Stimulated activated CD4-positive, alpha-beta T cell treated with anti-CD3 and anti-CD28 coated beads, Interleukin-1b, Interleukin-23, amount 100 ng/mL, for 4 hours (primary cell): ENCODE measurements at places on chromosomes 2 and 18.

GRCh38 chr2:16680304-16680703, 14.7 kb upstream of the CYRIA start:
- no peak for DNase-seq

DNA sequence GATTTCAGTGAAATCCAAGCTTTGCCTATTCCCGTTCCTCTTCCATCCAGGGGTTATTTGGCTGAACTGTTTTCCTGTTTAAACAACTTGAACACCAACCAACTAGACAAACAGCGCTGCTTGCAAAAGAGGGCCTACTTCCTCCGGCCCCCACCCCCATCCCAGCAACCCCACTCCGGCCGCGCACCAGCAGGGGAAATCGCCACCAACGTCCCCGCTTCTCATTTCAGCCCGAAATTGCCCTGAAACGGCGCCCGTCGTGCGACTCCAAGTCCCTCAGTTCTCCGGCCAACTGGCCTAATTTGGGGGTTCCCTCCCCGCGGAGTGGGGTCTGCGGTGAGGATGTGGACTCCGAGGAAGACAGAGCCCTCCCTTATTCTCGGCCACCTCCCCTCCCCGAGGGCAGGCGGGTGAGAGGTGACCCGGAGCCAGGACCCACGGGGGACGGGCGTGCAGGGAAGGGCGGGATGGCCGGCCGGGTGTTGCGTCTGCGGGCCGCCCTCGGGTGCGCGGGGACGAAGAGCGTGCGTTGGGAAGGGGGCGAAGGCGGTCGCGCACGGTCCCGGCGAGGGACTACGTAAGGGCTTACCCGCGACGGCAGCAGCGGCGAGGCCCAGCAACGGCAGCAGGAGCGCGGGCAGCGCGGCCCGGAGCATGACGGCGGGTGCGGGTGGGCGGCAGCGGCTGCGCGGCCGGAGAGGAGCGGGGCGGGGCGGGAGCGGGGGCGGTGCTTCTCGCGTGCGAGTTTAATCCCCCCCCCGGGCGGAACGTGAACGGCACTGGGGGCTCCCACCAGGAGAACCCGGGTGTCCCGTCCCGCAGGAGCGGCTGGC, at the start of gene CD302:
Gene CD302, minus strand, starts transcription at position 666 of the 833 bp plus-strand sequence. Its CDS starts 10 bp downstream, at position 656.
- DNase-seq, result peak; percentile 33

DNA sequence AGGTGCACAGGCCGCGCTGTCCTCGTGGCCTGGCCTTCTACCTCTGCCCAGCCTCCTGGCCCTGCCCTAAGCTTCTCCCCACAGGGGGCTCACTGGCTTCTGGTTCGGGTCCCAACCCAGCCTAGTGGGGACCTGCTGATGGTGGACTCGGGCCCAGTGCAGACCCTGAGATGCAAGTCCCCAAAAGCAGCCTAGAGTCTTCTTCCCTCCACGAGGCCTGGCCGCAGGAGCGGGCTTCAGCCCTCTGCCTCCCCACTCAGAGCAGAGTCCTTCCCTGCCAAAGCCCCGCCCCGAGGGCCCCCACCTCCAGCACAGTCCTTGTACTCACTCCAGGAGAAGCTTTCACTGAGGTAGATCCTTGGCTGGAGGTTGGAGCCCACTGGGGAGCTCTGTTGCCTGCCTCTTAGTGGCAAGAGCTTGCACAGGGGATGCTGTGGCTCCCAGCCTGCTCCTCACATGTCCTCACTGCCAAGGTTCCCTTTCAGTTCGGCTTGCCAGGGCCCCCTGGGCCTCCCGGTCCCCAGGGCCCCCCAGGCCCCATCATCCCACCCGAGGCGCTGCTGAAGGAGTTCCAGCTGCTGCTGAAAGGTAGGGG, 3.6 kb downstream of the ERFE start:
- DNase-seq, result no peak

DNA sequence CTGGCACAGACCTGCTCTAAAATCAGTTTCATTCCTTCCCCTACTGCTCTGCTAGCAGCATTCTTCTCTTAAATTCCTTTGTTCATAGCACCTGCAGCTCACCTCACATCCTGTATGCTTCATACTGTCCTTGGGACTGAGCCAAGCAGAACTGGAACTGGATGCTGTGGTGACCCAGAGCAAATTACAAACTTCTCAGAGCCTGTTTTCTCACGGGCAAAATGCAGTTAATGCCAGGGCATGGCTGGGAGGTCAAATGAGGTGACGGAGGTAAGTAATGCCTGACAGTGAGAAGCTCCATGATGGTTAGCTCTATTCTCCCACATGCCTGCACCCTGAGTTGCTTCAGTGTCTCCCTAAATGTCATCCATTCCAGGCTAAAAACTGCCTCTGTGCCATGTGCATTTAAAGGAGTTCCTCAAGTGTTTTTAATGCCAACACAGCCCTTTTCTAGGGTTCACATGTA, 29.7 kb downstream of the C2orf42 start:
- DNase-seq, result no peak

- no peak for DNase-seq
These were observed 2.5 kb upstream of the CDH7 start for GRCh38 chr18:65748321-65748720.

DNA sequence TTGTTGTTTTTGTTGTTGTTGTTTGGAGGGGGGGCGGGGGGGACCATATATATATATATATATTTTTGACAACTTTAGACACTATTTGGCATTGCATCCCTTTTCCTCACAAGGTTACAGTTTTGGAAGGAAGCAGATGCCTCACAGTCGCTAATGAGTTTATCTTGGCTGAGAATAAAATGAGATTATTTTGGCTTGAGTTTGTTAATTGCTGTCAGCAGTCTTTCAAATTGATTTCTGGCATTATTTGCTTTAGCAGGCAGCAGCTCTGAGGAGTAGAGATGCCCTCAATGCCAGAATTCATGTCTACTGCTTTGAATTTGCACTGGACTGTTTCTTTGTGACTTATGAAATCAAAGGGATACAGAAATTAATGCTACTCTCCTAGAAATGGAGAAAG, 595.2 kb upstream of the HNMT start:
- DNase-seq, result no peak

- no peak for DNase-seq
These were observed 71.3 kb downstream of the SOX11 start for GRCh38 chr2:5763531-5763930.

- no peak for DNase-seq
These were observed 253.9 kb downstream of the OSR1 start for GRCh38 chr2:19104503-19104902.

DNA sequence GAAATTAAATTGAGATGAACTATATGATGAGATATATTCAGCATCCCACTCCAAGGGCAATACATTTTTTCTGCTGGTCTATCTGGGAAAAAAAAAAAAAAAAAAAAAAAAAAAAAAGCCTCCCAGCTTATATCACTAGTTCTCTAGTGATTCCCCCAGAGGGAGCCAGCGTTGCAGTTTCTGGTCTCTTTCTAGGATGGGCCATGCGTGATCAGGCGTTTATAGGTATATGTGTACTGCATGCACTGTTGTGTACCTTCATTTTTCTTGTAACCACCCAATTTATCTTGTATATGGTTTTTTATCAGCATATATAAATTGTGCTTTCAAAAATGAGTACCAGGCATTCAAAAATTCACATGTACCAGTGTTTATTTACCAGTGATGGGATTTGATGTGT, 35.1 kb downstream of the DCDC2C start:
- DNase-seq, result no peak

DNA sequence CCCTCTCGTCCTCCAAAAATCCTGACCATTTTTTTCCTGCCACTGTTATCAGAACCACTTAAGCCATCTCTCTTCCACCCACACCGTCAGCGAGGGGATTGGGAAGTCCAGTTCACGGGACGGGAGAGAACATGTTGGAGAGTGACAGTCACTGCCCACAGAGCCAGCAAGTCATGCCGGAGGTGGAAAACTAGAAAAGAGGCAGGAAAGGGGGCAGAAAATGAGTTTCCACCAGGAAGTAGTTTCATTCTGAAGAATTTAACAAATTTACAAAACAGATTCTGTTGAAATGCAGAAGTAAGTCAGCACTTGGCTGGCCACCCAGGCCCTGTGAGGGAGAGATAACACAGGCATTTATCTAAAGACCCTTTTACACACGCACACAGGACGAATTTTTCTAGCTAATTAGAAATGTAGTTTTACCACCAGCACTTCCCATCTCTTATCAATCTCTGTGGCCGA, 431.3 kb downstream of the TSN start:
- DNase-seq, result no peak

- DNase-seq, result no peak
These were observed 492.9 kb upstream of the ZEB2 start for GRCh38 chr2:145012806-145013205.

DNA sequence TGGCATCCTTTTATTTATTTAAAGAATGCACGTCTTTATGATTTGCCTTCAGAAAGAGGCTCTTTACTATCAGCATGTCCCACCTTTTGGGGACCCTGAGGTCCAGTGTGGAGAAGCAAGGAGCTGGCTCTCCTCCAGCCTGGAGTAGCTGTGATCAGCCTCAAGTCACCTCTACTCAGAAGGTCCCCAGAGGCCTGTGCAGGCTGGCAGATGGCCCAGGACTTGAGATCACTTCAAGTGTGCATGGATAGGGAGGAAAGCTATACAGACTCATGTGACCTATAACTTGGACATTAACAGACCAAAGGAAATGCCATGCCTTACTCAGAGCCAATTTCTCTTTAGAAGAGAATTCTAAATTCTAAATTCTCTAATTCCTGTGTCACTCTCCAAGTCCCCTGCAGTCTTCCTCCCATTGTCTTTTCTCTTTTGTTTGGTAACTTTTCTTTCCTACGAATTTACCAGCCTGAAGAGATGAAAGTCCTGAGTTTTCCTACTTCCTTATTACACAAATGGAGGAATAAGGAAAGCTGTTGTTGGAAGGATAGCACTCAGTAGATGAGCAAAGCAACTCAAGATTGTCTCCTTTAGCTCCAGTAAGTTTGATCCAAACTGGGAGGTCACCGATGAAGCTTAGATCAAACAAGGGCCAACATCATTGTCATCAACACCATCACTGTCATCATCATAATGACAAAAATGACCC, 163.9 kb downstream of the GFPT1 start:
- DNase-seq, result no peak

DNA sequence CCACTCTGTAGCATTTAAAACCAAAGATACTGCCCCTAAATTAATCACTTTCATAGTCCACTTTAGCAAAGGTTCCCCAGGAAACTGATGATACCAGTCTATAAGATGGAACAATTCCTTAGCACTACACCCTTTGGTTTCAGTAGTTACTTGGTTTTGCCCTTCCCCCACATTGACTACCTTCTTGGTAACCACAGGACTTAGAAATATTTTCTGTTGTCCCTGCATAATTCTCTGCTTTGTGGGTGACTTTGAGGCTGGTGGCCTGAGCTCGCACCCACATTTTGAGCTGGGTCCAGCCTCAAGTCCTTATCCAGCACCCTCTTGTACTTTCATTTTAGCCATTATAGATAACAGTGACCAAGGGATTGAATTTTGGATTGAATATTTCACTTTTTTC, 23.1 kb downstream of the ELP2 start:
- no peak for DNase-seq

DNA sequence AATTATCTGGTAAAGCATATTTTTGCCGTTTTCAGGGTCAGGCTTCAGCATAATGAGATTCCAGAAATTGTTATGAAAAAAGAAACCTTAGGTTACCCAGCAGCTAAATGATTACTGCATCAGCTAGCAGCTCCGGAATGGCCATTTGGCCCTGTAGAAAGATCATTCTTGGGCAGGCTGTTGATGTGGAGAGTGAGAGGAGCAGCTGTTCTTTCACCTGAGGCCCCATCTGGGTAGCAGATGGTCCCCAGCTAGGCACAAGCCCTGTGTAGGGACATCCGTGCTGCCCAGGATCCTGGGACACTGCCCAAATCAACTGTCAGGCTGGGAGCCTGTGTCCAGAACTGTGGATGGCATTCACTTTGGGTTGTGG, 61.8 kb downstream of the NEDD4L start:
- no peak for DNase-seq

DNA sequence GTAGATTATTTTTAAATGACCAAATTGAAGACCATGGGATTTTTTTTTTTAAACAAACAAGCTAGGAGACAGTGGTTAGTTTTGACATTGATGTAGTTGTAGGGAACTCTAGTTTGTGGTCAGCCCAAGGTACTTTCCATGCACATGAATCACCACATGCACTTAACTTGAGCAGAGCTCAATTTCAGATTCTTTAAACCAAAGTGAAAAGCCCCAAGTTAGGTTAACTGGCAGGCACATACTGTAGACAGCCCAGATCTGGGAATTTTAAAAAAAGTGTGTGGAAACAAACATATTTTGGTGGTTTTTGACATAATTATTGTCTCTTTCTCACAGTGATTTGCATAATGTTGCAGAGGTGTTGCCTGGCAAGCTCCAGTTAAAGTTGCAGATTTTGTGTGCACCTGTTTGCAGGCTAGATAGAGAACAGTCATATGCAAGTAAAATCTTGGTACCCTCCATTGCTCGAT, 88.4 kb downstream of the BCL2L11 start:
- no peak for DNase-seq

- DNase-seq, result no peak
These were observed 56.6 kb upstream of the MAP2 start for GRCh38 chr2:209367075-209367747.

DNA sequence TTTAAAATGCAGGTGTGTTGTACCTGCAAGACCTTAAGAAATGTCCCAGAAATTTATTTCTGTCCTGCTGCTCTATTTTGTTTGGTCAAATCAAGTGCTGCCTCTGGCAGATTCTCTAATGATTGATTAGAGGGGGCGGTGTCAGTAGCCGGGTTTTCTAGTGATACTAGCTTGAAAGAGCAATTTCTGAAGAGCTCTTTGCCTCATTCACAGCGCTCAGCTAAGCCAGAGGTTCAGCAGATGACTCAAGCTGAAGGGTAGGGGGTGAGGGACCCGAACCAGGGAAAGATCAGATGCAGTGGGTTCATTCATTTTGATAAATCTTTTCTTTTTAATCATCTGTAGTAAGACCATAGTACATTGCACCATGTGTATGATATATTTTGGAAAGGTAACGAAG, 15.0 kb downstream of the ZBTB7C start:
- no peak for DNase-seq

DNA sequence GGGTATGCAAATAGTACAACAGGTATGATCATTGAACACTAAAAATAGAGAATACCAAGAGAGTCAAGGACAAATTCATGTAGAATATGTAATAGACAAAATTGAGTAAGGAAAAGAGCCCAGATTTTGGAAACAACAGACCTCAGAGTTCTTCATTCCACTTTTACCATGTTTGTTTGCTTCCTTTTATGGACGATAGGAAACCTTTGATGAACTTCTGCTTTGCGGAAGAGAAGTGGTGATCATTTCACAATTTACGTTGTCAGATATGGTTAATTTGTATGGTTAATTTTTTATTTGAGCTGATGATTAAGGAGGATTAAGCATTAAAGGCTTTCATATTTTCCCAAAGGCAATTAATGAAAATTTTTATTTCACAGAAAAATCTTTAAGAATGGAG, 16.3 kb downstream of the MARCHF7 start:
- no peak for DNase-seq

- no peak for DNase-seq
These were observed 132.8 kb upstream of the TMEFF2 start for GRCh38 chr2:192327576-192327975.

GRCh38 chr2:187312718-187313282, 135.3 kb downstream of the CALCRL start:
- DNase-seq, result no peak

DNA sequence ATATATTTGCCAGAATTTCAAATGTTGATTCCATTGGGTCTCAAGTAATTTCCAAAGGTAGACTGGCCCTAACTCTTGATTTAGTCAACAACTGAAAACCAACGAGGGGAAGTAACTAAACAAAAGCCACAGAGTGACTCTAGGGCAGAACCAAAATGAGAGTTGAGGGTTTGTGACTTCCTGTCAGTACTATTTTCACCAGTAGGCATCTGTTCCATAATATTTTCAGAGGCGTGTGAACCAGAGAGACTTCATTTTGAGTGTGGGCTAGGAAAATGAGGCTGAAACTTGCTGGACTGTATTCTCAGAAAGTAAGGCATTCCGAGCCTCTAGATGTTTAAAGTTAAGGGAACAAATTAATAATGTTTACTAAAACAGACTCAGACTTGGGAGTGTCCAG, 70.6 kb downstream of the GDF7 start:
- no peak for DNase-seq
